Ureter (tissue), 1 donor: ENCODE measurements at places on chromosomes 5 and 9. TPM values are rescaled to one million over a fixed set of nuclear protein-coding genes. Genes with fewer than 3 reads are reported as not detected.

The PCDHB7 gene
- total RNA-seq: 2.4 TPM

The RAB24 gene
- 14.9 TPM for total RNA-seq

The LAMC3 gene
- total RNA-seq: 50.6 TPM

The IL33 gene
- 49.7 TPM for total RNA-seq

The SLC36A2 gene
- total RNA-seq: not detected

The PPP1R26 gene
- 25.6 TPM for total RNA-seq

The CSF2 gene
- not detected for total RNA-seq

The CDKN2B gene
- total RNA-seq: 6.1 TPM

The REEP2 gene
- 7.0 TPM for total RNA-seq

The RNF180 gene
- 22.9 TPM for total RNA-seq

The TMOD1 gene
- total RNA-seq: 29.3 TPM

The LURAP1L gene
- 6.6 TPM for total RNA-seq

The CDX1 gene
- total RNA-seq: not detected

The FPGS gene
- 115 TPM for total RNA-seq

The CKMT2 gene
- 6.6 TPM for total RNA-seq

The OR13J1 gene
- not detected for total RNA-seq

The TTF1 gene
- total RNA-seq: 13.1 TPM

The PDLIM4 gene
- total RNA-seq: 33.9 TPM

The KIF24 gene
- total RNA-seq: 0.94 TPM

The PNPLA7 gene
- total RNA-seq: 9.7 TPM

The ODF2 gene
- 24.0 TPM for total RNA-seq

The MUSK gene
- total RNA-seq: not detected

The NMUR2 gene
- total RNA-seq: not detected

The FAM81B gene
- 0.57 TPM for total RNA-seq

The PDE8B gene
- 10.1 TPM for total RNA-seq

The NR5A1 gene
- total RNA-seq: not detected

The PCDHB10 gene
- total RNA-seq: 2.5 TPM

The PCAT7 gene
- total RNA-seq: 0.94 TPM

The DOCK2 gene
- 22.4 TPM for total RNA-seq

The SLC6A3 gene
- 0.57 TPM for total RNA-seq

The LVRN gene
- total RNA-seq: 0.49 TPM

The HTR4 gene
- total RNA-seq: not detected

The PCA3 gene
- not detected for total RNA-seq

The S100Z gene
- total RNA-seq: not detected

The TNC gene
- total RNA-seq: 61.2 TPM

The IL5 gene
- total RNA-seq: not detected

The BTNL8 gene
- not detected for total RNA-seq

The OR1J2 gene
- 0.42 TPM for total RNA-seq
